ENCODE measurements at places on chromosomes 4 and X. TPM values are rescaled to one million over a fixed set of nuclear protein-coding genes. Genes with fewer than 3 reads are reported as not detected.

GRCh38 chr4:163017135-163017534, 149.6 kb downstream of the NAF1 start:
- H3K27me3 ChIP-seq, result no peaks in the 10 kb centered on the region
- DNase-seq, result no peak
- H3K36me3 ChIP-seq, result no peaks in the 10 kb centered on the region
- H3K4me3 ChIP-seq, result no peak overlapping the region

DNA sequence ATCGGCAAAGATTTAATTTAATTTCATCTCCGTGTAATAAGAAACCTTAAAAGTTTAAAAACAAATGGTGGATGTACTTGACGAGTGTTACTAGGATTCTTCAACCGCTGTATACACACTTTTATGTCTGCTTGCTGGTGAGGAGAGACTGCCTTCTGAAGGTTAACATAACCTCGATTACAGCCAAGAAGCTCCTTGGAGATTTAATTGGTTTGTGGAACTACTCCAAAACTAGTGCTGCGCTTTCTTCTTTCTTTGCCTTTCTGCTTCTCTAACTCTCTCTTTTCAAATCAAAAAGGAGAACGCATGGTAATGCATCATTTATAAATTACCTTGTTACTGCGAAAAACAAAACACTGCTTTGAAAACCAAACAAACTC, 109.0 kb downstream of the ANTXR2 start:
- no peak overlapping the region for H3K4me3 ChIP-seq
- no peaks in the 10 kb centered on the region for H3K36me3 ChIP-seq
- H3K27ac ChIP-seq, result no peak overlapping the region
- no peaks in the 10 kb centered on the region for H3K4me1 ChIP-seq
- H3K27me3 ChIP-seq, result no peaks in the 10 kb centered on the region

- H3K36me3 ChIP-seq, result no peaks in the 10 kb centered on the region
- H3K27ac ChIP-seq, result no peak overlapping the region
- H3K4me1 ChIP-seq, result no peaks in the 10 kb centered on the region
- DNase-seq, result no peak
- no peak overlapping the region for H3K4me3 ChIP-seq
These were observed 36.3 kb downstream of the ARAP2 start for GRCh38 chr4:36207831-36208520.

- DNase-seq, result no peak
- no peaks in the 10 kb centered on the region for H3K4me1 ChIP-seq
- H3K27ac ChIP-seq, result no peak overlapping the region
These were observed 509.5 kb upstream of the ATOH1 start for GRCh38 chr4:93319041-93319440.

- no peaks in the 10 kb centered on the region for H3K4me1 ChIP-seq
- no peak overlapping the region for H3K4me3 ChIP-seq
- no peaks in the 10 kb centered on the region for H3K27me3 ChIP-seq
- H3K36me3 ChIP-seq, result no peaks in the 10 kb centered on the region
- H3K27ac ChIP-seq, result no peak overlapping the region
- DNase-seq, result no peak
These were observed 58.2 kb upstream of the DDIT4L start for GRCh38 chr4:100248476-100248875.

DNA sequence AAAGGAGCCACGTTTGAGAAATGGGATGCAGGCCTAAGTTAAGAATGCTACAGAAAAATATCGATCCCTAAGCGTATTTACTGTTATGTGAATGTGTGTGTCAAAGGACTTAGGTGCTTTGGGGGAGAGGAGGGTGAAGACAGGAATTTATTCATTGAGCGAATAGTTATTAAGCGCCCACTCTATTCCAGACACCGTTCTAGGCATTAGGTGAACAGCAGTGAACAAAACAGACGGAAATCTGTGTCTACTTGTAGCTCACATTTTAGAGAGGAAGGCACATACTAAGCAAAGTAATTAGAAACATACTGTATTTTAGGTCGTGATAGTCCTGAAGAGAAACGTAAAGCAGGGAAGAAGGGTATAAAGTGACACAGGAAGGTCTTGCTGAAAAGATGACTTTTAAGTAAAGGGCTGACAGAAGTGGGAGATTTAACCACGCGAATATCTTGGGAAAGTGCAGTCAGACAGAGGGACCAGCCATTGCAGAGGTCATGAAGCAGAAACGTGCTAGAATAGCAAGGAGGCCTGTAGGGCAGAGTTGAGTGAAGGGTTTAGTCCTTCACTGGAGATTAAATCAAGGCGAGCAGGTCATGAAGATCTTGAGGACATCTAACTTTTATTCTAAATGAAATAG, 541 bp downstream of the AIMP1 start:
- no peaks in the 10 kb centered on the region for H3K36me3 ChIP-seq
- H3K27ac ChIP-seq, result peak overlapping the region; percentile 95
- peak overlapping the region; percentile 97 for H3K4me3 ChIP-seq
- DNase-seq, result no peak

DNA sequence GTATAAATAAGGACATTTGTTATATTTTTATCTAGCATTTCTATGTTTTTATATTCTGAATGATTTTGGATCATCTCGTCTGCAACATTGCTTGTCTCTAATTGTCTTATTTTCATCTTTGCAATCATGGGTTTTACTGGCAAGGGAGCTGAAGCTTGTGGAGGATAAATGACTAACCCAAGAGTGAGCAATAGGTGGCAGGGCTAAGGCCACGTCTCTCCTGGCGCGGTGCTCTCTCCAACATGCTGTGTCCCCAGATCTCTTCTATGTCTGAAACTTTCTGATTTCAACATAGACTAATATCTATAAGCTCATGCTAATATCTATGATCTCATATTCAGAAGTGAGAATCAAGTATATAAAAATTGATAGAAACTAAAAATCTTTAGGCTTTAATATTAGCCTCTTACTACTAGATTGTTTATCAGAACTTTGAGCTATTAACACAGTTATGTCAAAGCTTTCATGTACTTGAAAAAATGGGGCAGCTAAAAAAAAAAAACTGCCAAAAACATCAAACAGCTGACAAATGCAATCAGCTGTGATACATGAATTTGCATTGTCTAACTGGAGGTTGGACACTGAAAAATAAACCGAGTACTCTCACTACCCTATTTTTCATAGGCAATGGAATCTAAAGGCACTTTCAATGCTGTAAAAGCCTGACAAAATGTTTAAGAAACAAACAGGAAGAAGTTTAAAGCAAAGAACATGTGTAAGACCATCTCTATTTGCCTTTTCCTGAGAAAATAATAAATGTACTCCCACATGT, 169.2 kb downstream of the TMA16 start:
- no peaks in the 10 kb centered on the region for H3K4me1 ChIP-seq
- H3K27me3 ChIP-seq, result no peaks in the 10 kb centered on the region
- H3K36me3 ChIP-seq, result no peaks in the 10 kb centered on the region
- no peak for DNase-seq

DNA sequence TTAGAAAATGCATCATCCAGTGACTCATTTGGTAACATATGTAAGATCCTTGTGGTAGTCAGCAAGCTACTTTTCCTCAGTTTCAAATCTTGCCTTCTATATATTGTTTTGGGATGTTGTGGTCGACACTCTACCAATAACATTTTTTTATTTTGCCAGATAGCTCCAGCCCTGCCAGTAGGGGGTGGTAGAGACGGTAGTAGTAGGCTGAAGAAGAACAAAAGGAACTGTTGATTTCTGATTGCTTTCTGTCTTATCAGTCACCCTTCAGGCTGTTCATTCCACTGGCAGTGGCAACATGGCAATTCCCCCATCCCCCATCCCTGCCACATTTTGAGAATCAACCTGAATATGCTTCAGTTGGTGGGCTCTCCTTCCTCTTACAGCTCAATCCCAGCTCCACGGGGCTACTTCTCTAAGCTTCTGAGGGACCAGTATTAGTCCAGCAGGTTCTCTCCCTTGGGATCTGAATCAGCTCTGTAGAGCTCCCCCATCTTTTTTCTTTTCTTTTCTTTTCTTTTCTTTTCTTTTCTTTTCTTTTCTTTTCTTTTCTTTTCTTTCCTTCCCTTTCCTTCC, 171.5 kb upstream of the VEGFC start:
- DNase-seq, result no peak
- no peaks in the 10 kb centered on the region for H3K27me3 ChIP-seq
- H3K27ac ChIP-seq, result no peak overlapping the region
- no peaks in the 10 kb centered on the region for H3K36me3 ChIP-seq
- H3K4me1 ChIP-seq, result no peaks in the 10 kb centered on the region

- DNase-seq, result no peak
- H3K27ac ChIP-seq, result peak overlapping the region; percentile 68
- no peaks in the 10 kb centered on the region for H3K36me3 ChIP-seq
- H3K27me3 ChIP-seq, result no peaks in the 10 kb centered on the region
These were observed 154.0 kb upstream of the AADAT start for GRCh38 chr4:170243662-170244288.

GRCh38 chr4:176896211-176896610, 103.5 kb upstream of the VEGFC start:
- H3K4me1 ChIP-seq, result no peaks in the 10 kb centered on the region
- H3K36me3 ChIP-seq, result no peaks in the 10 kb centered on the region
- no peaks in the 10 kb centered on the region for H3K27me3 ChIP-seq
- no peak for DNase-seq
- no peak overlapping the region for H3K4me3 ChIP-seq
- no peak overlapping the region for H3K27ac ChIP-seq

- H3K27ac ChIP-seq, result no peak overlapping the region
- no peaks in the 10 kb centered on the region for H3K36me3 ChIP-seq
- no peak overlapping the region for H3K4me3 ChIP-seq
- no peak for DNase-seq
- H3K27me3 ChIP-seq, result no peaks in the 10 kb centered on the region
- H3K4me1 ChIP-seq, result no peaks in the 10 kb centered on the region
These were observed 967.2 kb downstream of the TRAM1L1 start for GRCh38 chr4:116118221-116118620.

- no peaks in the 10 kb centered on the region for H3K27me3 ChIP-seq
- H3K36me3 ChIP-seq, result no peaks in the 10 kb centered on the region
- no peak for DNase-seq
- H3K27ac ChIP-seq, result no peak overlapping the region
- H3K4me3 ChIP-seq, result no peak overlapping the region
These were observed 30.4 kb downstream of the KIT start for GRCh38 chr4:54687887-54688841.

DNA sequence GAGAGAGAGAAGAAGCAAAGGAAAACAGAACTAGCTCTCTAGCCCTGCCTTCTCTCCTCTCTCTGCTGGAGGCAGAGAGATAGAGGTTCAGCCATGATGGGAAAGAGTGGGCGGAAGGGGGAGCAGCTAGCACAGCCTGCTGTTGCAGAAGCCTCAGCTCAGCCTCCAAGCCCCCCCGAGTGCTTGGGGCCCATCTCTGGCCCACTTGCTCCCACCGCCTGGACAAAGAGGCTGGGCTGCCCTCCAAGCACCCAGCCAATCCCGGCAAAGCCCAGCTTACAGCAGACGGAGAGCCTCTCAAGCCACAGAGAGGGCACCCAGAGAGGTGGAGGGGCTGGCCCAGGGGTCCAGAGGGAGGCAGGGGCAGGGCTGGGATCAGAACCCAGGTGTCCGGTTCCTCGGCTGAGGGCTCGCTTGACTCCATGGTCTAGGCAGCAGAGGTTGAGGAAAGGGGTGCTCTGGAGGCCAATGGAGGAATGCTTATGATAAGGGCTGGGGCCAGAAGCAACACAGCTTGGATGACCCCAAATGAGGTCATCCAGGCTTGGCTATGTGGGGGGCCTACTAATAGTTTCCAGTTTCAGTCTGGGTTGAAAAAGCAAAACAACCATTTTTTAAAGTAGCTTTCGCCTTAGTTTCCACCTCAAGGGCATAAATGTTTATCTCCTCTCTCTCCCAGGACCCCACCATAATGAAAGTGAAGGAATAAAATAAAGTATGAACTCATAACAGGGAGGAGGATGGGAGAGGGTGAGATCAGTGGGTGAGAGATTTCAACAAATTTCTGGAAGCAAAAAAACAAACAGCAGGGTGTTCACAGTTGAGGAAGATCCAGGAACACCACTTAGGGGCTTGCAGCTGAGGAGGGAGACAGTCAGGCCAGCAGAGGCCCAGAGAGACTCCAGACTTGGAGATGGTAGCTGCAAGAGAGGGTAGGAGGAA, 24.9 kb upstream of the IQSEC2 start:
- no peak for DNase-seq
- H3K27me3 ChIP-seq, result peaks cover 27% of the 10 kb centered on the region
- H3K36me3 ChIP-seq, result no peaks in the 10 kb centered on the region
- H3K27ac ChIP-seq, result peak overlapping the region; percentile 74
- H3K4me1 ChIP-seq, result no peaks in the 10 kb centered on the region

DNA sequence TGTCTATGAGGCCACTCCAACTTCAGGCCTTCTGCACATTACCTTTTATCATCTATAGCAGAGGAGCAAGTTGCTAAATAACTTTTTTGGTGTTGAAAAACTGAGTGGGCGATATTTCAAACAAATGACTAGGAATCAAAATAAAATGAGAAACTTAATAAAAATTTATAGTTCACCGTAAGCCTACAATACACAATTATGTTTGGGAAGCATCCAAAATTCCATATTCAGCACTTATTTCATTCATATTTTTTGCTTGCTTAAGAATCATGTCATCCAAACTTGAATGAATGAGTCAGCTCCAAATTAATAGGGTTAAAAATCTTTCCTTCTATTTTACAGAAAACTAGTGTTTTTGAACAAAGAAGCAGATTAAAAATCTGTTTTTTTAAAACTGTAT, 119.1 kb downstream of the SH3RF1 start:
- H3K36me3 ChIP-seq, result no peaks in the 10 kb centered on the region
- H3K27me3 ChIP-seq, result no peaks in the 10 kb centered on the region
- no peak overlapping the region for H3K27ac ChIP-seq
- H3K4me3 ChIP-seq, result no peak overlapping the region
- no peaks in the 10 kb centered on the region for H3K4me1 ChIP-seq

GRCh38 chrX:115311601-115312001, 22.1 kb downstream of the LUZP4 start:
- H3K27ac ChIP-seq, result no peak overlapping the region
- no peak for DNase-seq
- no peak overlapping the region for H3K4me3 ChIP-seq
- H3K4me1 ChIP-seq, result no peaks in the 10 kb centered on the region
- no peaks in the 10 kb centered on the region for H3K36me3 ChIP-seq
- peaks cover 49% of the 10 kb centered on the region for H3K27me3 ChIP-seq

DNA sequence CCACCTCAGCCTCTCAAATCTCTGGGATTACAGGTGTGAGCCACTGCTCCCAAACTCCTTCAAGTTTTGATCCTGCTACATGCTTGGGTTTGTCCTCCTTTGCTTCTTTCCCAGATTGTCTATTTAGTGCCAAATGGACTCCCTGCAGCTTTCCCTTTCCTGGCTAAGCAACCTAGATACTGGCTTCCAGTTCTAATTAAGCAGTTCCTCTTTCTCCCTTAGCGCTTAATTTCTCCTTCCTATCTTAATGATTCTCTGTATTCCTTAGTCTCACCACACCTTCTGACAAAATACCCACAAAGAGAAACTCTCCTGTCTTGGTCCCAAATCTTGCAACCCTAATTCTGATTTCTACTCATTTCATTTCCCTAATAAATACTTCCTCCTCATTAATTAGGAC, 7.8 kb downstream of the RXFP1 start:
- no peak overlapping the region for H3K27ac ChIP-seq
- no peak overlapping the region for H3K4me3 ChIP-seq
- H3K36me3 ChIP-seq, result no peaks in the 10 kb centered on the region
- no peaks in the 10 kb centered on the region for H3K27me3 ChIP-seq
- H3K4me1 ChIP-seq, result no peaks in the 10 kb centered on the region

Gene NWD2
- total RNA-seq, result 2.2 TPM

Gene FHL1
- 1,250 TPM for total RNA-seq

Gene NLGN4X
- 2.0 TPM for total RNA-seq

Gene TBC1D8B
- total RNA-seq, result 7.9 TPM

Gene FSTL5
- total RNA-seq, result not detected

Gene UGT2A1
- total RNA-seq, result not detected

Gene MEPE
- total RNA-seq, result not detected

Gene MFSD8
- total RNA-seq, result 50.9 TPM

Gene CITED1
- total RNA-seq, result 0.32 TPM

Gene MGST2
- total RNA-seq, result 58.7 TPM

Gene NPY1R
- 55.8 TPM for total RNA-seq

Gene PNMA3
- total RNA-seq, result under 0.01 TPM

All from breast epithelium (tissue), 4 donors.